ENCODE measurements at places on chromosomes 2 and 18.

DNA sequence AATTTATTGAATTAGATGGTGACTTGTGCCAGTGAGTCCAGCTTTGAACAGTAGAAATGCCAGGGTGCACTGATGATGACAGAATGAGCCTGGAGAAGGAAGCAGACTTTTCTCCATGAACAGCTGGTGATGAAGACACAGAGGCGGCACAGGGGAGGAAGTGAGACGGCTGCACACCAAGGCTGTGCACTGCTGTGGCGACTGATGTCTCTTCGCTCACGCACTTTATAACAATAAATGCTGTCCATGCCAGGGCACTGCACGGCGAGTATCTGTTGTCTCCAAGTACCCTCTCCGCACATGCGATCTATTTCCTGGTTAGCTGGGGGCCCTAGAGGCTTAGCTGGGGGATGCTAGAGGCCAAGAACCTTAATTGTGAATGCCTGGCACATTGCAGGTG is 175.2 kb downstream of the TMEM200C start:
- no peak for DNase-seq

- no peak for DNase-seq
Measured at GRCh38 chr2:6538607-6539006, 327.1 kb downstream of the CMPK2 start.

GRCh38 chr2:202015471-202015870 is 18.2 kb upstream of the FZD7 start:
- DNase-seq, result no peak

DNA sequence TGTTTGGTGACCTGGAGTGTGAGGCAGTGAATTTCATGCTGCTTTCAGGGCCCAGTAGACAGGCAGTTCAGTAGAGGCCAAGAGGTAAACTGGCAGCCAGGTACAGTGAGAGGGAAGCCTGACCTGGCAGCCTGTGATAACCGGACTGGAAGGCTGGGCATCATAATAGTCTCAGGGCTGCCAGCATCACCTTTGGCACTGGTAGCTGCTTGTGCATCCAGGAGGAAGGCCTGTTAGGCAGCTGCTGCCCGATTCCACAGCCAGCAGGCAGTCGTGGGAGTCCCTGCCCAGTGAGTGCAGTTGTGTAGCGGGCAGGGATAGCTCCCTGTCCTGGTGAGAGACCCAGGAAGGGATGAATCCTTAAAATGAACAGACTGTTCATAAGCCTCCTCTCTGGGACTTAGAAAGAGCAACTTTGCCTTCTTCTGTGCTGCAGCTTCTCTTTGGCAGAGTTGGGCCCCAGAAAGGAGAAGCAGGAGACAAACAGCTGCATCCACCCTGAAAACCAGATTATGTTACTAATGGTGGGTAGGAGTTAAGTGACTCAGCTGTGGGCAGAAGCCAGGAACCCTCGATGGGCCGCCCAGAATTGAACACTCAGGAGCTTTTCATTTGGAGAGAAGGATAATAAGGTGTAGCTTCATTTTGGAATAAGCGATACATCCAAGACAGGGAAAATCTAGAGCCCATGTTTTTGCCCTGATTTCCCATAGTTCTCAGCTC is 8.1 kb upstream of the GPBAR1 start:
- DNase-seq, result no peak

- DNase-seq, result no peak
Measured at GRCh38 chr18:6382963-6383362, 31.7 kb downstream of the L3MBTL4 start.

DNA sequence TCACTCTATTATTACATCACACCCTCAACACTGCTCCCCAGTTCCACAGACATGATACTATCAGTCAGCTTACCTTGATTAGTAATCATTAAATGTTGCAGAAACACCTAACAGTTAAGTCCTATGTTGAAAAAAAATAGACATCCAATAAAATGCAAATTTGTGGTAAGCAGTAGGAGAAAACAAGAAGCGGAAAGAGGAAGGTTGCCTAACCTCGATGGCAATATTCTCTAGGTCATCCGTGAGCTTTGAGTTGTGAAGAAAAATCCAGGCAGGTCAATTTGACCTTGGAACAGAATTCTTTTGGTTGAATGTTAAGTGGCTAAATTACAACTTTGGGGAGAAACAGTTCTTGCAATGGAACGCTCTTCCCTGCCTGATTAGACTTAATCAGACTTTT is 264.4 kb downstream of the AFF3 start:
- no peak for DNase-seq

GRCh38 chr2:168583064-168583709 is 127.1 kb downstream of the CERS6 start:
- no peak for DNase-seq

DNA sequence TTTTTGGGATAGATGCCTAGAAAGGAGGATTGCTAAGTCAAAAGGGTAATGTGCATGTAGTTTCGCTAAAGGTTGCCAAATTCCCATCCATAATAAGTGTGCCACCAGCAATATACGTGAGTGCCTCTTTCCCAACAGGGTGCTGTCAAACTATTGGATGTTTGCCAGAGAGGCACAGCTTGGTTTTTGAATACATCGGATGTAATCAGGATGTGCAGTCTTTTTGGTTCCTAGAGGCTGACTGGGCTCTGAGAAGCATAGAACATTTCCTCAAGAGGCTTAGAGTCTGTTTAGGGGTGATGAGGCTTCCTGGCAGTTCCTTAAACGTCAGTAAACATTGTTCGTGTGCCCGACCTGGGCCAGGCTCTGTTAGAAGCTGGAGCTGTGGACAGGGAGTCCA is 28.0 kb downstream of the AGAP1 start:
- DNase-seq, result no peak

- DNase-seq, result no peak
Measured at GRCh38 chr2:222232839-222233238, 66.0 kb downstream of the PAX3 start.

- no peak for DNase-seq
Measured at GRCh38 chr2:36455788-36456187, 100.2 kb downstream of the CRIM1 start.

GRCh38 chr2:17124575-17125318 is 393.5 kb downstream of the RAD51AP2 start:
- no peak for DNase-seq

DNA sequence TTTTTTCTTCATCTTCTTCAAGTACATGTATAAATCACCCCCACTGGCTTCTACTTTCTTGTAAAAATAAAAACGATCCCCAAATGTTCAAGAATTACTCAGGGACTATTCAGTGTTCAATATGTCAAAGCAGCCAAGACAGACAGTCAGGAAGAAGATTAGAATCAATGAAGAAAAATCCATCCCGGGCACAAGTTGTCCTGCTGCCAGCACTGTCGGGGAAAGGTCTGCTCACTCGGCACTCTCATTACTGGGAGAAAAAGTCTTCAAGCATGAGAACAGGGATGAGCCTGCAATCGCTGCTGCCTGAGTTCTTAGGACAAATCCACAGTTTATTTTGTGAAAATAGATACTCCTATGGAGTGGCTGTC is 482.8 kb upstream of the KLHL29 start:
- no peak for DNase-seq

GRCh38 chr2:98102878-98103277 is 15.9 kb downstream of the VWA3B start:
- no peak for DNase-seq

- no peak for DNase-seq
Measured at GRCh38 chr18:47404845-47405244, 153.4 kb upstream of the SKOR2 start.

DNA sequence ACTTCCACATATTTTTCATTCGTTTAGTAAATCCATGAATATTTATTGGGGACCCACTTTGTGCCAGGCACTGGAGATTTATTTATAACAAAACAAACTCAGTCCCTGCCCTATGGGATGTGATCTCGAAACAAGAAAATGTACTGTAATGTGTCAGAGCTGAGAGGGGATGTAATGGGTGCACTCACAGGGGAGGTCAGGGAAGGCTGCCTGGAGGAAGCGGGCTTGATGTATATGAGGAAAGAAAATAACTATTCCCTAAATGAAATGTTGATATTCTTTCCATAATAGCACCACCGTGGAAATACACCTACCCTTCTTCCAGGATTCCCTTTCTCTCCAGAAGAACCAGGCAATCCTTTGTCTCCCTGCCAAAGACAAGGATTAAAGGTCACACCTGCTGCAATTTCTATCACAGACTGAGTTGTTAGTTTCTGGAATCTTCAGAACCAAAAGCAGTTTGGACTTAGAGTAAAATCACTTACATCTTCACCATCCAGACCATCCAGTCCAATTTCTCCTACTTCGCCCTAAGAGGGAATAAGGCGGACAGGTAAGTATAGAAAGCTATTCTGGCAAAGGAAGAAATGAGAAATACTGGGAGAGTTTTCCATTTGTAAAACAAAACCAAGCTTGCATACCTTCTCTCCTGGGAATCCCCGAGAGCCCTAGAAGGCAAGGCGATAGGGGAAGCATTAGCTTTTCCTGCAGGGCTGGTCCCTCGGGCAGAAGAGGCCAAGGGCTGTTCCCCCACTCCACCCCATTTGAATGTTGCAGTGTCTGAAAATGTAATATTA is 55.0 kb downstream of the COL6A3 start:
- DNase-seq, result no peak

- no peak for DNase-seq
Measured at GRCh38 chr2:201415149-201415548, 36.1 kb downstream of the TRAK2 start.

DNA sequence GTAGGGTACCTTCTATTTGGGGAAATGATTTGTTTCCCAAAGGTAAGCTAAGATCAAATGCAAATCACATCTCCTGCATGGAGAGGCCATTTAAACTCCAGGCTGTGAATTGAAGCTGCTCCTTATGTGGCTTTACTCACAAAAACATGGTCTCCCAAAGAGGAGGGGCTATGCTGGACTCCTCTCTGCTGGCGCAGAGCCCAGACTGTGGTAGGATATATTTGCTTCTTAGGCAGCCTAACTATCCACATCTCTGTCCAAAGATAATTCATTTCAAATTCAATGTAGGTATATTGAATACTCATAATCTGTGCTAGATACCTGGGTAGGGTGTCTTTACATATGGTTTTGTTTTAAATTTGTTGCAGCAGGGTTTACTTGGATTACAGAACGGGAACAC is 358.5 kb downstream of the ALK start:
- no peak for DNase-seq

DNA sequence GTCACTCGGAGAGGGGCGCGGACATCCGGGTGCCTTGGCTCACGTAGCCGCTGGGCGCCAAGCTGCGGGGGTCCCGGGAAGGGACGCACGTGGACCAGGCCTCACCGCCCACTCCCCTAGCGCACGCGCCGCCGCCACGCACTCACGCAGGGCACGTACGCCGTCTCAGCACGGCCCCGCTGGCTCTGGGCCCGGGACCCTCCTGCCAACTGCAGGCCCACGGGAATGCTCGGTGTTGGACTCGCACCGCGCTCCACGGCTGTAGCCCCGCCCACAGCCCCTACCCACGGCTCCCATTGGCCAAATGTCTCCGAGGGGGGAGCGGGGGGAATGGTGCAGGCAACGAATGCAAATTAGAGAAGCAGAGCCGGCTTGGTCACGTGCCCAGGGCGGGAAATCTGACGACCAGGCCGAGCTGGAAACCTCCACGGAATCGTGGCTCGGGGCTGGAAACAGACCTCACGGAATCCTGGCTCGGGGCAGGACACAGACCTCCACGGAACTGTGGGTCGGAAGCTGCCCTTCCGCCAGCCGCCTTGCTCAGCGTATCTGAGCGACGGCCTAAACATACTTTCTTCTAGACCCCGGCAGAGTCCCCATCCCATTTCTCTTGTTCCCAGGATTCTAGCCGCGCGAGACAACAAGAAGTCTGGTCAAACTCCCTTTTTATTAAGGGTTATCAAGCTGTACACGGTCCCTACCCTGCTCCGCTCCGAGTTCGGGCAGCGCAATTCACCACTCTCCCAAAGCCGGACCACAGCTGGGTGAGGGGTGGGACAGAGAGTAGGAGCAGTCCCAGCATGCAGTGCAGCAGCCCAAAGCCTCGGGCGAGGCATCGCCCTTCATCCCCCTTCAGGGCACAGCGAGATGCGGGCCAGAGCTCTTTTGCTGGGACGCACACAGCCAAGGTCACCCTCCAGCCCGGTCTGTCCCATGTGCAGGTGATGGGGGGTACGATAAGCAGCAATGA is at the start of gene ABCB6:
ABCB6 (minus strand) TSS at position 227 of the 970 bp plus-strand sequence. CDS start 285 bp downstream, outside the sequence.
- peak; percentile 89 for DNase-seq

DNA sequence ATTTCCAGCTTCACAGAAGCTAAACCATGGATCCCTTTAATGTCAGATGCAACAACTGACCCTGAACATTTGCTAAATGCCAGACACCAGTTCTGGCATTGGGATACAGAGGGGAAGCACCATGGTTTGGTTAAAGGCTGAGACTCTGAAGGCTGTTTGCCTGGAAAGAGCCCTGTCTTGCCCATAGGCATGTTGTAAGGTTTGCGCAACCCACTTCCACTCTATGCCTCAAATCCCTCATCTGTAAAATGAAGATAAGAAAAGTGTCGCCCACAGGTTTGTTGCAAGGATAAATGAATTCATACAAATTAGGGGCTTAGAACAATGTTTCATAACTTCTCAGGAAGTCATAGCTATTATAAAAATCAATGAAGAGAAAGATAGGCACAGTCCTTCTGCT is 380.9 kb upstream of the GYPC start:
- DNase-seq, result no peak

Data from activated CD4-positive, alpha-beta T cell treated with anti-CD3 and anti-CD28 coated beads, Interleukin-2, amount 10 ng/mL, durations not matched to agents 7 days and 5 days (primary cell).